Colonic mucosa (tissue), 4 donors: ENCODE measurements at places on chromosomes 2 and 18. TPM values are rescaled to one million over a fixed set of nuclear protein-coding genes. Genes with fewer than 3 reads are reported as not detected.

GRCh38 chr2:193219413-193219812 is 1024.7 kb upstream of the TMEFF2 start:
- no peaks in the 10 kb centered on the region for H3K36me3 ChIP-seq
- no peaks in the 10 kb centered on the region for H3K4me1 ChIP-seq
- no peaks in the 10 kb centered on the region for H3K27me3 ChIP-seq
- no peak overlapping the region for H3K27ac ChIP-seq
- DNase-seq, result no peak
- no peak overlapping the region for H3K4me3 ChIP-seq

DNA sequence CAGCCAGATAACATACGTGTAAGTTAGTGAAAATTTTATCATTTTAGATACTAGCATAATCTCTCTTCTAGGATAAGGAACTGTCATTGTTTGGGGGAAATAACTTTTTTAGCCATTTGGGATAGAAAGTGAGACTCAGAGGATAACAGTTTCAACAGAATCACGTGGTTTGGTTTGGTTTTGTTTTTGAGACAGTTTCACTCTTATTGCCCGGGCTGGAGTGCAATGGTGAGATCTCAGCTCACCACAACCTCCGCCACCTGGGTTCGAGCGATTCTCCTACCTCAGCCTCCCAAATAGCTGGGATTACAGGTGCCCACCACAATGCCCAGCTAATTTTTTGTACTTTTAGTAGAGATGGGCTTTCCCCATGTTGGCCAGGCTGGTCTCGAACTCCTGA is 323.2 kb upstream of the MEIS1 start:
- H3K27me3 ChIP-seq, result no peaks in the 10 kb centered on the region
- H3K36me3 ChIP-seq, result no peaks in the 10 kb centered on the region
- no peaks in the 10 kb centered on the region for H3K4me1 ChIP-seq
- DNase-seq, result no peak

DNA sequence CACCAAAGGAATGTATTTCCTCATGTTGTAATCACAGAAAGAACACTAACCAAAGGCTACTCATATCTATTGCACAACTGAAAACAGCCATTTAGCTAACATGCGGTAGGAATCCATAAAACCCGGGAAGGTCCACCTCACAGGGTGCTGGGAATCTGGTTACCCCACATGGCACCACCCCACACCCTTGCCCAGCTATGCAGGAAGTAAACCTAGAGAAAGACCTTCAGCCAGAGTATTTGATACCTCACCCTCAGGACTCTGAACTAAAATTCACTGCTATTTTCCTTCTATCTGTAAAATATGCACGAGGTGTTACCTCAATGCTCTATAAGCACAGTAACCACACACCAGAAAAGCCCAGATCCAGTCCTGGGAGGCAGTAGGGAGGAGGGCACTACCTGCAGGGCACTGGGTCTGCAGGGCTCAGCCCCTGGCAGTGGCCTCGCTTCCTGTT is 45.8 kb downstream of the PTPN2 start:
- H3K4me3 ChIP-seq, result no peak overlapping the region
- no peaks in the 10 kb centered on the region for H3K4me1 ChIP-seq
- peak overlapping the region; percentile 91 for H3K27ac ChIP-seq

- no peaks in the 10 kb centered on the region for H3K27me3 ChIP-seq
- H3K4me3 ChIP-seq, result no peak overlapping the region
- no peaks in the 10 kb centered on the region for H3K36me3 ChIP-seq
- no peaks in the 10 kb centered on the region for H3K4me1 ChIP-seq
- no peak for DNase-seq
These were observed 496.9 kb upstream of the VRK2 start for GRCh38 chr2:57549642-57550102.

The MATN3 gene
- total RNA-seq, result 0.12 TPM

DNA sequence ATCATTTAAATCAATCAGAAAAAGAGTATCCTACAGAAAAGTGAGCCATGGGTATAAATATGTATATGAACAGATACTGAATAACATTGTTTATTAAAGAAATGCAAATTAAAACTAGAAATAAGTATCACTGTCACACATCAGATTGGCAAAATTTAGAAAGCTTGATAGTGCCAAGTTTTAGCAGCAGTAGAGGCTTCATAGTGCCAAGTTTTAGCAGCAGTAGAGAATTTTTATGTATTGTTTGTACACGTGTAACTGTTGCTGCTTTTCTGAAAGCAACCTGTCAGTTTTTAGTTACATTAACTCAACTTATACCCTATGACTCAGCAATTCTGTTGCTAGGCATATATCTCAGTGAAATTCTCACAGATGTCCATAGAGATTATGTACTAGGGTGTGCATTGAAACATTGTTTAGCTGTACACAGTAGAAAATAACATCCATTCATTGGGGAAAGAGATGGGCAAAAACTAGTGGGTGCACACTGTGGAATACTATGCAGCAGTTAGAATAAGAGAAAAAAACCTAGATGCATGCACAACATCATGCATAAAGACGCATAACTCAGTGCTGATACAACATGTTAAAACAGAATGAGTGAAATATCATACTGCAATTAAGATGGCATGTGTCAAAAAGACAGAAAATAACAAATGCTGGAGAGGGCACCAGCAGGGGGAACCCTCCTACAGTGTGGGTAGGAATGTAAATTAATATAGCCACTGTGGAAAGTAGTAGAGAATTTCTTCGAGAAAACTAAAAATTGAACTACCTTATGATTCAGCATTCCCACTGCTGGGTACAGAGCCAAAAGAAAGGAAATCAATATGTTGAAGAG is 294.5 kb upstream of the NT5C1B start:
- H3K27me3 ChIP-seq, result no peaks in the 10 kb centered on the region
- no peak overlapping the region for H3K27ac ChIP-seq
- H3K4me3 ChIP-seq, result no peak overlapping the region
- H3K36me3 ChIP-seq, result no peaks in the 10 kb centered on the region

DNA sequence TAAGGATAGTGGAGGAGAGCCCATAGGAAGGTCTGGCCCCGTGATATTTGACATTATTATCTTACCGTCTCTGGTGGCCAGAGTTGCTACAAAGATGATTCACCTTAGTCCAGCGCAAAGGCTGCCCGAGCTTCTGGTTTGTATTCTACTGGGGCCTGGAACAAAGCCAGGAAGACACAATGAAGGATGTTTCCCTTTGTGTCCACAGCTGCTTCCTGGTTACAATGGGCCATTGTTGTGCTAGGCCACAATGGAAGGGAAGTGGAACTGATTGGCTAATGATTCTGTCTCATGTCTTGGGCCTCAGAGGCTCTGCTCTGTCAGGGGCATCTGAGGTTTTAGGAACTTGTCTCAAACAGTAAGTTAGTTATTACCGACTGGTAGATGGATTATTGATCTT is 132.2 kb downstream of the TDRD15 start:
- H3K4me1 ChIP-seq, result no peaks in the 10 kb centered on the region
- DNase-seq, result peak; percentile 64
- no peaks in the 10 kb centered on the region for H3K27me3 ChIP-seq
- no peak overlapping the region for H3K27ac ChIP-seq

The POTEC gene
- total RNA-seq, result not detected

- H3K4me1 ChIP-seq, result no peaks in the 10 kb centered on the region
- H3K27ac ChIP-seq, result peak overlapping the region; percentile 57
- DNase-seq, result peak; percentile 48
- H3K36me3 ChIP-seq, result no peaks in the 10 kb centered on the region
- no peak overlapping the region for H3K4me3 ChIP-seq
These were observed 84.0 kb downstream of the HIBCH start for GRCh38 chr2:190235551-190236075.

The SNORC gene
- total RNA-seq, result 67.5 TPM

The CCDC148 gene
- 0.13 TPM for total RNA-seq

DNA sequence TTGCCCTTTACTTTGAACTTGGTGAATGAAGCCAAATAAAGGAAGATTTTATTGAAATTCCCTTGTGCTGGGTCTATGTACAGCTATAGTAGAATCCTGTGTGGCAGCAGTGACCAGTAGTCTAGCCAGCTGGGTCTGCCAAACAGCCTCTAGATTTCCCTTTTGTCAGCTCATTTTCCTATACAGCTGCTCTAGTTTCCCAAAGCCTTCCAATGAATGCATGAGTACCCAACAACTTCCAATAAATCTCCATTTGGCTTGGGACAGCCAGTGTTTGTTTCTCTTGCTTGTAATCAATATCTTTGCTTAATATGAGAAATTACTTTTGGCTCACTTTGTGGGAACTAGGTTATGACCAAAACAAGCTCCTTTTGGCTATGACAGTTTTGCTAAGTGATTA is 43.6 kb downstream of the SCN9A start:
- no peak for DNase-seq
- H3K27me3 ChIP-seq, result no peaks in the 10 kb centered on the region
- H3K4me1 ChIP-seq, result no peaks in the 10 kb centered on the region
- H3K36me3 ChIP-seq, result no peaks in the 10 kb centered on the region

DNA sequence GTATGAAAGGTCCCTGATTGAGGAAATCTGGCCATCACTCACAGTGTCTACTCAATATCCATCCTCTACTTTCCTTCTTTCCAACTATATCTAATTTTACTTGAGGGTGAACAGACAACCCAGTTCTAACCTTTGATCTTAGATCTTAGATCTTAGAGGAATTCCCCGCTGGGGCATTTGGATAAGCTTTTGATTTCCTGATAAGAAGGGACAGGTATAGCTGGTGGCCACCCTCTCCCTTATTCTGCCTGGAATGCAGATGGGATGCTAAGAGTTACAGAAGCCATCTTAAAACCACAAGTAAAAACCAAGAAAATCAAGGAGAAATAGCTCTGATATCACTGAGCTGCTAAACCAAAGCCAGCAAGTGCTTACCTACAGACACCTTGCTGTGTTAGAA is 77.2 kb upstream of the ACSL3 start:
- no peaks in the 10 kb centered on the region for H3K4me1 ChIP-seq
- no peaks in the 10 kb centered on the region for H3K27me3 ChIP-seq
- H3K36me3 ChIP-seq, result no peaks in the 10 kb centered on the region

- H3K27me3 ChIP-seq, result no peaks in the 10 kb centered on the region
- no peak for DNase-seq
- H3K4me1 ChIP-seq, result no peaks in the 10 kb centered on the region
- H3K27ac ChIP-seq, result no peak overlapping the region
- no peaks in the 10 kb centered on the region for H3K36me3 ChIP-seq
These were observed 149.9 kb downstream of the SEPTIN10 start for GRCh38 chr2:109463891-109464290.

The MAPRE3 gene
- total RNA-seq, result 22.0 TPM

The DCC gene
- 0.10 TPM for total RNA-seq

DNA sequence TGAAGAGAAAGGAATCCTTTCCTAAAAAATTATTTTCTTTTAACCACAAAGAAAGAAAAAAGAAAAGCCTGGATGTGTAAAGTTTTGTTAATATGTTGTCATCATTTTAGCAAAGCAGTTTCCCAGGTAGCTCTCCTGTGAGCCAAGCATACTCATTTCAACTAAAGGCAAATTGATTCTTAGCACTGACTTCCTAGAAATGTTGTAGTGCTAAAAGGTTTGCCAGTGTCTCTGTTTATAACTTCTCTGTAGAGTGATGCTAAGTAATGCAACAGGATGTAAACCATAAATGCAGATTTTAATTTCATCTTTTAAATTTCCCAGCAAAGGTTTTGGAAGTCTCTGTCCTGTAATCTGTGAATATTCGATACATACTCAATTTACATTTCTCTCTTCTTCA is 10.2 kb downstream of the GATA6 start:
- DNase-seq, result no peak
- no peaks in the 10 kb centered on the region for H3K36me3 ChIP-seq
- peaks cover 2% of the 10 kb centered on the region for H3K4me1 ChIP-seq
- H3K27ac ChIP-seq, result peak overlapping the region; percentile 48
- no peaks in the 10 kb centered on the region for H3K27me3 ChIP-seq

The DOK6 gene
- total RNA-seq, result 0.61 TPM

The IFIH1 gene
- 21.1 TPM for total RNA-seq

The TTL gene
- total RNA-seq, result 17.5 TPM

GRCh38 chr2:208415255-208415654 is 8.7 kb downstream of the PTH2R start:
- H3K27me3 ChIP-seq, result no peaks in the 10 kb centered on the region
- H3K27ac ChIP-seq, result no peak overlapping the region

DNA sequence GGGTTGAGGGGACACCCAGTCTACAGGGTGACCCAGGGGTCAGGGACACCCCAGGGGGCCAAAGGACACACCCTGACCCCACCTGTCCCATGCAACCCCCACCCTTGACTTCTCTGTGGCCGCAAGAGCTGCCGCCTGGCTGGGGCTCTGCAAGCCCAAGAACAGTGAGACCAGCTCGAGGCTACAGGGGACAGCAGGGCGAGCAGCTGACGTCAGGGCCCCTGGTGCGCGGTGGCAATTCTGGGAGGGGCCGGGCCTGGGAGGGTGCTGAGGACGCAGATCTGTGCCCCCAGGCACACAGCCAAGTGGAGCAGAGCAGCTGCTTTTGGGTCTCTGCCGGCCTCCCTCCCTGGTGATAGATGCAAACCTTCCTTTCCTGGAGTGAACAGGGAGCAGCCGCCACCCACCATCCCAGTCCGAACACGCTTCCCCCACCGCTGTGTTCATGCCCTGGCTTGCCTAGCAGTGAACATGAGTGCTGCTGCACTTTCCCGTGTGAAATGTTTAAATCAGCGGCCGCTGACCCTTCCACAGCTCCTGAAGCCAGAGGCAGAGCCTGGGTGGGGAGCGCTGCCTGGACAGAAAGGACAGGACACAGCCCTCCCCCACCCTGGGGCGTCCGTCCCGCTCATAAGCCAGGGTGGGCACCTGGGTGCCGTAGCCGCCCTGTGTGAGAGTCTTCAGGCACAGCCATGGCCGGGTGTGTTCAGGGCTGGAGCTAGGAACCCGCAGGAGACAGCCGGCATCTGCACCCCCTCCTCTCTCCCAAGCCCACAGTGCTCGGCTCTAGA is 46.9 kb downstream of the SLC66A2 start:
- DNase-seq, result no peak
- no peak overlapping the region for H3K27ac ChIP-seq
- H3K4me3 ChIP-seq, result no peak overlapping the region
- no peaks in the 10 kb centered on the region for H3K4me1 ChIP-seq

The PRSS56 gene
- not detected for total RNA-seq

The TEKT4 gene
- not detected for total RNA-seq

The FHOD3 gene
- total RNA-seq, result 2.5 TPM

The HAAO gene
- 17.8 TPM for total RNA-seq

DNA sequence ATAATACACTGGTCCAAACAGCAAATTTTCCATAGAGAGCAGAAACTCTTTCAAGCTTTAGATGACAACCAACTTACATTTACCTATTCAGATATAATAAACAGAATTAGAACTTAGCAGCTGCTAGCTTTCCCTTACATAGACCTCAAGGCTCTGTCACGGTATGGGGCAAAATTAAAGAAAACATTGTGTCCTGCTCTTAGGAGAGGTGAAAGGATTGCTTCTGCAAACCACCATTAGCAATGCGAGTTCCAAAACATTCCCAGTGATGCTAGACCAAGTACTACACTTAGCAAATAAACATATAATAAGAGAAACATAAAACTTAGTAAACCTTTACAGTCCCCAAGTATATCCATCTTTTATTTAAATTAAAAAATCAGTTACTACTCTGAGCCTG is 183.3 kb downstream of the CAMKMT start:
- H3K36me3 ChIP-seq, result no peaks in the 10 kb centered on the region
- no peak overlapping the region for H3K4me3 ChIP-seq
- H3K27ac ChIP-seq, result no peak overlapping the region
- no peak for DNase-seq
